ENCODE measurements at places on chromosomes 2 and 18. TPM values are rescaled to one million over a fixed set of nuclear protein-coding genes. Genes with fewer than 3 reads are reported as not detected.
A peak's percentile ranks its signal among the peaks of the same experiment; 100 is the strongest.

KIAA2012 gene
- not detected for total RNA-seq

- no peak for DNase-seq
Observed at GRCh38 chr2:101619191-101619591, 78.3 kb upstream of the MAP4K4 start.

DNA sequence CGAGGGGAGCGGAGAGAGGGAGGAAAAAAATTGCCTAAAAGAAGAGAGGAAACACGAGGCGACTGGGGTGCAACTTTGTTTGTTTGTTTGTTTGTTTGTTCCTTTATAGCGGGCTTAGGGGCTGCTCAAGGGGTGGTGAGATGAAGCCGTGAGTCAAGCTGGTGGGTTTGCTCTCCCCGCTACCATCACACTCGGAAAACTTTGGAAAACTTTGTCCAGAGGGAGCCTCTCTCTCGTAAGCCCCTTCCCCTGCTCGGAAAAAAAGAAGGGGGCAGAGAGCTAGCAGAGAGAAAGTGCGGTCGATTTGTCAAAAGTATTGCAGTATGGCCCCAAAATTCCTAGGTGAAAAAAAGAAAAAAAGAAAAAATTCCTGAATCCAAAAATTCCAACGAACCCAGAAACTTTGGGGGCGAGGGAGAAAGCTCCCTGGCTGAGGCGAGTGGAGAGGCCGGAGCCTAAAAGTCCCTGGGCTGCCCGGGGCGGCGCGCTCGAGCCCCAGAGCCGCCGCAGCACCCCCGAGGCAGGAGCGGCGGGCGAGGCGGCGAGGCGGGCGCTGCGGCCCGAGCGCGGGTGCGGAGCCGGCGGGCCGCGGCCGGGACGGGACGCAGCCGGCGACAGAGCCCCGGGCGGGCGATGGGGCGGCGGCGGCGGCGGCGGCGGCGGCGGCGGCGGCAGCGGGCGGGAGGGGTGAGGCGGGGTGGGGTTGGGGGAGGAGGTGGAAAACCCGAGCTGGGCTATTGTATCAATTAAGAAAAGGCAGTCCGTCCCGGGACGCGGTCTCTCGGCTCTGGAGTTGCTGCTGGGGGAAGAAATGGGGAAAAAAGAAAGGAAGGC is 558 bp upstream of the CYP26B1 start:
- DNase-seq = peak; percentile 46

GRCh38 chr2:180722551-180723239 is 257.7 kb upstream of the UBE2E3 start:
- no peak for DNase-seq

DNA sequence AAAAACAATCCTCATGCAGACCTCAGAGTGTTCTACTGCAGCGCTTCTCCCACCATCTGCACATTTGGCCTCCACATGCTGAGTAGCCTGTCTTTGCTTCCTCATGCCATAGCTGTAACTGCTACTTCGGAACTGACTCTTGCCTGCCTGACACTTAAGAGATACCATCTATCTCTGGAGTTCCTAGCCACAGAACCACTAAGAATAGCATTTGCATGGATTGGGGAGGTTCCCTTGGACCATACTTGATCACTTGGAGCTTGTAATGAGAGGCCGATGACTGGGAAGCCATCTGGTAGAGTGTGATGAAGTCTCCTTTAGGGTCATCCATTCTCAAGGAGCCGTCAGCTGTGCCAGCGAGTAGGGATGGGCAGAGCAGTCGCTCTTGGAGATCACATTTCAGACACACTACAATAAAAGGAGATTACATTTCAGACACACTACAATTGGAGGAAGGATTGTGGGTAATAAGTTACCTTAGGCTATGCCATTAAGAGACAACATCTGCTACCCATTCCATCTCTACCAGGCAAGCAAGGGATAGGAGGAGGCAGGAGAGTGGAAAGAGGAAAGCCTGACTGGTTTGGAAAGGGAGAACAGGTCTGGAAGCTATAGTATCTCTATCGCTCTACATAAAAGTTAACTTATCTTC is 21.8 kb downstream of the DOK1 start:
- DNase-seq = no peak

DNA sequence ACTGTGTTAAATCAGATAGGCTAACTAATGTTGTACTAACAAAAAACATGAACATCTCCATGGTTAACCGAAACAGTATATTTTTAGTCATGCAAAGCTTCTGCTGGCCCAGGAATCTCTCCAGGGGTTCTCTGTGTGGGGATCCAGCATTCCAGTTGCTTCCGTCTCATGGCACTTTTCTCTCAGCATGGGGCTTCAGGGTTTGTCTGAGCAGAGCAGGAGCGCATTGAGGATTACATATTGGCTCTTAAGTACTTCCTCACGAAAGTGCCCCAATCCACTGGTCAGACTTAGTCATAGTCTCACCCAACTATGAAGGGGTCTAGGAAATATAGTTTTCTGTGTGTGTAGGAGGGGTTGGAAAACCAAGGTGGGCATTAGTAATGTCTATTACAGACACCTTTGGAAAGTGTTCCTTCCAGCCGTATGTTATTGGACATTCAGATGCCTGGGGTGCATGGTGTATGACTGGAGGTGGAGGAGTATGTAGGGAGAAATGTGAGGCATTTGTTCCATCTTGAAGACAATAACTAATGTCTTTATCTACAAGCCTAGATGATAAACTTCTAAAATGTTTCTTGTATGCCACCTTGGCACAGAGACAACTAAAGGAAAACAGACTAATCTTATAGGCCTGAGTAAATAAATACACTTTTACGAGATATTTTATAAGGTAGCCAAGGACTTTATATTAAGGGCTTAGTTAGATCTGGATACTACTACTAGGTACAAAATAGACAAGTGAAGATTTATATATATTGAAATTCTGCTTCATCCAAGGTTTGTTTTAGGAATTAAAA is 123.8 kb upstream of the ZEB2 start:
- no peak for DNase-seq

PID1 gene
- total RNA-seq = 4.3 TPM

SCYGR4 gene
- total RNA-seq = not detected

- DNase-seq = no peak
Observed at GRCh38 chr2:208136716-208137094, 7.1 kb upstream of the CRYGC start.

- DNase-seq = no peak
Observed at GRCh38 chr2:105578166-105578565, 166.5 kb upstream of the NCK2 start.

IFIH1 gene
- 4.4 TPM for total RNA-seq

IL1R1 gene
- 27.7 TPM for total RNA-seq

GRCh38 chr2:119546447-119546767 is 2.2 kb downstream of the CFAP221 start:
- DNase-seq = no peak

GRCh38 chr2:94861308-94862152 is 9.7 kb upstream of the TEKT4 start:
- DNase-seq = no peak

DNA sequence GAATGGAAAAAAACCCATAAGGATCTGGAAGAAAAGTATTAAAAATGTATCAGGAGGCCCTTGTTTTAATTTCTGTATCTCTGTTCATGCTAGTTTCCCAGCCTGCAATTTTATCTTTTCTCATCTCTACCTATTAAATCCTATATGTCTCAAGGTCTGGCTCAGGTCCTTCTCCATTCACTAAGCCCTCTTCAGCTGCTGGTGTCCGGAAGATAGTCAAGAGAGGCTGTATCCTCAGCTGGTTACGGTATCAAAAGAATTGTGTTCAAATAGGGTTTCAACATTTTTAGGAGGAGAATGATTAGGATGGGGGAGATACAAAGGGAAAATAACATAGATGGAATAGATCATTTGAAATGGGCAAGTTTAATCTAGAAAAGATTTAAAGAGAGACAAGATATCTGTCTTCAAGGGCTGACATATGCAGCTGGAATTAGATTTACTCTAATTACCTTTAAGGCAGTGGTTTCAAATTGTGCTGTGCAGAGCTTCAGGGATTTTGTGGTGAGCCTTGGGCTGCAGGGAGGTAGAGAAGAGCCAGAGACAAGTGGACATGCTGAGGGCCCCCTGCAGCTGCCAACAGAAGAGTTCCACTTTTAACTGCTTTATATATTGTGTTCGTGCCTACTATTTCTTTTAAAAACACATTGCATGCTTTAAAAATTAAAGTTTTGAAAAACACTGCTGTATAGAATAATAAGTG is 24.1 kb downstream of the GREB1L start:
- no peak for DNase-seq

DNA sequence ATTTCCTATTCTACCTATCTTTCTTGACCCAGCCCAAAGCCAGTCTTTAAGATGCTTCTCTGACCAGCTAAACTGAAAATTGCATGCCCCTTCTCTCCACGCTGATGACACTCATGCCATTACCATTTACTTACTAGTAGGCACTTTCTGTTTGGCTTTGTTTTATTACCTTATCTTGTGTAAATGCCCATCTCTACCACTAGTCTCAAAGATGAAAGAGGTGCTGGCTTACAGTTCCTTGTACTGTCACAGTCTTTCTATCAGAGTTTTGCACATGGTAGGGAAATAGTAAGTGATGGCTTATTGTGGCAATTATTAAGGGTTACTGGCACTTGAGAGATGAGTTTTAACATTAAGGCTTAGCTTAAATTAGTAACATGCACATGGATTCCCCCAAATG is 352.1 kb downstream of the RBM43 start:
- no peak for DNase-seq

RTP5 gene
- 0.08 TPM for total RNA-seq

SATB2 gene
- total RNA-seq = 1.5 TPM

- DNase-seq = no peak
Observed at GRCh38 chr18:44651478-44651877, 29.2 kb upstream of the SETBP1 start.

- no peak for DNase-seq
Observed at GRCh38 chr2:157900203-157900602, 24.1 kb upstream of the ACVR1 start.

UGT1A3 gene
- total RNA-seq = not detected

SIX3 gene
- total RNA-seq = not detected

- DNase-seq = peak; percentile 35
Observed at GRCh38 chr18:12770469-12771219, 67.8 kb downstream of the PSMG2 start.

LBX2 gene
- 0.51 TPM for total RNA-seq

DNA sequence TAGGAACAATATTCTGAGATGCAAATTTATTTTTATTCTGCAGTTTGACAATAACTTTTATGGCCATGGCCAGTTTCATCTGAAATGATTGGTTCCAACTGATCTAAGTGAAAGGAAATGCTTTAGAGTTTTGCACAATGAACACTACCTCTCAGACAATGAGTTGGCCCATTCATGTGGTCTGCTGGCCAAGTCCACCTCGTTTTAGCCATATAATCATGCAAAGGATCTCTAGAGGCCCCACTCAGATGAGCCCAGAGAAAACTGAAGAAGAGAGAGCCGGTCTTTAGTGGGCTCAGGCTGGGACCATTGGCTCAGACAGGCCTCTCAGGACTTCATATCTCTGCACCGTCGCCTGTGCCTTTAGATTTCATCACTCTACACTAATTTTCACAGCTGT is 254.7 kb downstream of the MREG start:
- DNase-seq = no peak

STARD6 gene
- total RNA-seq = not detected

GRCh38 chr2:198901894-198902293 is 555.8 kb downstream of the SATB2 start:
- DNase-seq = no peak

DNA sequence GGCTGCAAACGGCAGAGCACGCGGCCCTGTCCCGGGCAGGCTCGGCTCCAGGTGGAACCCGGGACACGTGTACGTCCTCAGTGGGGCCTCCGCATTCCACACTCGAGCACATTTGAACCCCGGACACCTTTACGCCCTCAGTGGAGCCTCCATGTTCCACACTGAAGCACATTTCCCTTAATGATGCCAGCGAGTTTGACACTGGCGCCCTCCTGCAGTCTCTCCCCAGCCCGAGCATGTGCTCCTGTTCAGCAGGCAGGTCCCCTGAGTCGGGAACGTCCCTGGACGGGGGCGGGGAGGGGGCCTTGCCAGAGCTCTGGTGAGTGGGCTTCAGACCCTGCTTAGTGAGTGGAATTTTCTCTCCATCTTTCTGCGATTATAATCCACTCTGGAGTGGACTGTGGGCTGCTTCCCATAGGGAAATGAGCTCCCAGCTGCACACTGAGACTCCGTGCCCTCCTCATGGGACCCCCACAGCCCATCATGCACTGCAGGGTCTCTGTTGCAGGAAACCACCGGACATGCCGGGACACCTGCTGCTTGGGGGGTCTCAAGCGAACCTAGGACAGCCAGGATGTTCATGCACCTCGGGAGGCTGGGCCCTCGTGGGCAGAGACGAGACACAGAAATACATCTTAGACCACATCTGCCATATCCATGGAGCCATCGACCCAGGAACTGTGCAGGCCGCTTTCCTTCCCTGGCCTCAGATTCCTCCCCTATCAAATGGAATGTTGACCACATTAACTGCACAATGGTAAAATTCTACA is 70.3 kb upstream of the SNTG2 start:
- no peak for DNase-seq
